ENCODE measurements at places on chromosomes 1 and 21.

DNA sequence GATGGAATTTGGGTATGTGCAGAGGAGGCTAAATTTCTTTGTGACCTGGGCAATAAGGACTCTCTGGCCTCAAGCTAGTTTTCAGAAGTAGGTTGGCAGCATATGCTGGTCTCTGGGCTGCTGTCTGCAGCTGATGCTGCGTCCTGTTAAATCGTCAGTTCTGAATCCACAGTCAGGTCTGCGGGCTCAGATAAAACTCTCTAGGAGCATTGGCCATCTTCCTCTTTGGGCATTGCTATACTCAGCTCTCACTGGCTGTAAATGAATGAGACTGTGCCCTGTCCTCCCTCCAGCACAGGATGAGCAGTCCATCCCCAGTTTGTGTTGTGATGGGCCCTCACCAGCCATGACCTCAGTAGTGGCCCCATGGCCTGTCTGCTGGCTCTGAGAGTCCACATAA is 272.6 kb downstream of the LRRC40 start:
- DNase-seq: no peak

DNA sequence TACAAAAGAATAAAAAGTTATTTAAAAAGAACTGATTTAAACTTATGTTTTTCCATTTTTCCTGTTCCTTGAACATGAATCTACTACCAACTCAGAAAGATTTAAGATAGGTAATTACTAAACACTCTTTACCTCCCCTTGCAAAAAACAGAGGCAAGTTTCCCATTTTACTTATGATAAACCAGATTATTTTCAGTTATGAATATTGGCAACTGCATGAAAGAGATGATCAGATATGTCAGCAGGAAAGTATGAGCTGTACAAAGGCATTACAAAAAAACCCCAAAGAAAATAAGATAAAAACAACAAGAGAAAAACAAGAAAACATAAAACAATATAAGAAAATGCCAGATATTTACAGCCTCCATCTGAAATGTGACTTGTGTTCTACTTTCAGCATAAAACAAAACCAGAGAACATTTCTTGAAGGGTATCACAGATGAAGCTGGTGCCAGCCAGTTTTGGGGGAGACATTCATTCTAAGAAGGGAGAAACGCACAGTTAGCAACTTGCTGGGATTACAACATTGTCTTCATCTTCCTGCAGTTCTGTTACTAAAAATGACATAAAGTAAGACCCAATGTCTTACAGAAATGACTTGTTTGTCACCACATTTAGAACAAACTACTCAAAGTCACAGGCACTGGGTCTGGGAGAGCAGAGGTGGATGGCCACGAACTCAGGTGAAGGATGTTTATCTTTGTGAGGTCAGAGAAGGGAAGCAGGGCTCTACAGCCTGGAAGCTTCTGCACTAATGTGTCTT is 19.1 kb downstream of the ZC3H12A start:
- DNase-seq: no peak

DNA sequence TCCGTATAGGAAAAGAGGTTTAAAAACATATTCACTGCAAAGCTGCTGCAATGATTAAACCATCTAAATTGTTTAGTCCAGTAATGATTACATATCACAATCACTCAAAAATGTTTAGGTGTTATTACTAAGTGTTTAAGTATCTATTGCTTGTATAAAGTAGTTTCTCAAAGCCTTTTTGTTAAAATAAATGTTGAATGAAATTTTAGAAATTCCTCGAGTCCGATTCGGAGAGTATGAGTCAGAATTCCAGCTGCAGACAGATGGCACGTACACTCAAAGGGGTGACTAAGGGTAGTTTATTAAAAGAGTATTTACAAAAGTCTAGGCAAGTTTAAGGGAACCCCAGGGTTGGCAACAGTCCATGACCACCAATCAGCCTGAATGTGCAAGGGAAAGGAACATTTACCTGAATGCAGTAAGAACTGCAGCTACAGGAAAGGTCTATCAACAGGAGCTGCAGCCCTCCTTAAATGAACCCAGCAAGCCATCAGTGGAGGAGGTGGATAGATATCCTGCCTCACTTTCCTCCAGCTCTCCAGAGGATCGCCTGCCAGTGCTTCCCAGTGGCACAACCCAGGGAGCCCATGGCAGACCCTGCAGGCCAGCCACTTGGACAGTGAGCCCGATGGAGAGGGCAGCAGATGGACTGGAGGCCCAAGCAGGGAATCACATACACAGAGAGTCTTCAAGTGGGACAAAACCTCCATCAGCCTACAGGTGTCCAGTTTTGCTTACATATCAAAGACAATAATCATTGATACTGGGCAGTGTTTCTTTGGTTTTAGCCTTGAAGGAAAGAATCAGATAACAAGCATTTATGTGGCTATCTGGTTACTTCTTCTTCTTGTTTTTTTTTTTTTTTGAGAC is 92.1 kb upstream of the SLC44A3 start:
- no peak for DNase-seq

GRCh38 chr1:225299624-225300023 is 128.2 kb downstream of the LBR start:
- no peak for DNase-seq

DNA sequence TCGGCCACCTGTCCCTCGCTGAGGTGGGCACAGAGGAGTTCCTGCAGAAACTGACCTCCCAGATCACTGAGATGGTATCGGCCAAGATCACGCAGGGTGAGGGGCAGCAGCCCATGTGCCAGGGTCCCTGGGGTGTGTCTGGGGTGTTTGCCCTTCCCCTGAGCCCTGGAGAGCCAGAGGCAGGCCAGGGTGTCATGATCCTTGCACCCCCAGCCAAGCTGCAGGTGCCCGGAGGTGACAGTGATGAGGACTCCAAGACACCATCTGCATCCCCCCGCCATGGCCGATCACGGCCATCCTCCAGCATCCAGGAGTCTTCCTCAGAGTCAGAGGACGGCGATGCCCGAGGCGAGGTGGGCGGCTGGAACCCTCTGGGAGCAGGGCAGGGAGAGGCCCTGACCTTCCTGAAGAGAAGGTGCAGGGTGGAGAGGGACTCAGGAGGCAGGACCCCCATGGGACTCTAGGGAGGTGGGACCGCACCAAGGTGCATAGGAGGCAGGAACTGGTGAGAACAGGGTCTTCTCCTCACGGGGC is 69.5 kb downstream of the TRIM11 start:
- no peak for DNase-seq

DNA sequence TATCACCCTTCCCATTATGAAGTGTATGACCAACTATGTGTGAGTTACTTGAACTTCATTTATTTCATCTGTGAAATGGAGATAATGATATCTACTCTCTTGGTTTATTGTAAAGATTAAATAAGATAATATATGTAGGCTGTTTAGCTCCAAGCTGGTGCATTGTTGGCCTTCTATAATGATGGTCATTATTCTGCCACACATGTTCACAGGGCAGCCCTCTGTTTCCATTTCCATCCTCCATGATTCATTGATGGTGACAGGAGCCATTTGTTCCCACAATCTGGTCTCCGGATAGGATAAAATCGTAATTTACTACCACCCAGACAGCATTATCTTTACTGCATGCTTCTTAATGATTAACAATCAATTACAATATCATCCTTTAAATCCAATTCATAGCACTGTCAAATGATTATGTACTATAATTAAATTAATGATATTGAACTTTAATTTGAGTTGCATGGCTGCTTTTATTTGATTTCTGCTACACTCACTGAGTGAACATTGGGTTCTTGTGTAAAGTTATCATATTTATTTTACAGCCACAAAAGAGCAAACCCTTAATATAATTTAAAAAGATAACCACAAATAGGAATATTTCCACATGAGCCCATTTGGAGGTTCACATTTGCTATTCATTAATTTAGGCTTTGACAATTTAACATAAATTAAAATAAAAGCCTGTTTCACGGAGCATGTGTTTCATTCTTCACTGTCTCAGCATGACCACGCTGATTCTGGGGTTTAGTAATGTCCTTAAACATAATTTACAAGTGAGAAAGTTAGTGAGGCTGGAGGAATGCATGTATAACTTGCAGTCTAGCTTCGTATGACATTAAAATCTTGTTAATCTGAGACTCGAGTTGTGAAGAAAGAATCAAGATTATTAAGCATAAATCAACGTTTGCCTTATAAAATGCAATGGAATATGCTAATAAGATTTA is 596.4 kb upstream of the ZRANB2 start:
- DNase-seq: no peak

DNA sequence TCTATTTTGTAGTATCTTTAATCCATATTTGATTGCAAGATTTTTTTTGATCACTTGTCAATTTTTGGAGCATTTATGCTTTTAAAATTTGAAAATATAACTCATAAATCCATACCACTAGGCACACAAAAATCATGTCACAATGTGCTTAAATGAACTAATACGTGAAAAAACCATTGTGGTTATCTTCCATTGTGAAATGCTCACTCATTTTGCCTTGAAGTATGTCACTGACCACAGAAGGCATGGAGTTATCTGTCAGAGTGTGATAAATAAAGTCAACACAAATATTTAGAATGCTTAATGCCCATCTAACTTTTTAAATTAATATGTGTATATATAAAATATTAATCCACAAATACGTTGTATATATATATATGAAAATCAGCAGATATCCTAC is 347.2 kb downstream of the PTPRC start:
- DNase-seq: no peak

GRCh38 chr1:200512191-200512590 is 102.4 kb upstream of the ZNF281 start:
- no peak for DNase-seq

DNA sequence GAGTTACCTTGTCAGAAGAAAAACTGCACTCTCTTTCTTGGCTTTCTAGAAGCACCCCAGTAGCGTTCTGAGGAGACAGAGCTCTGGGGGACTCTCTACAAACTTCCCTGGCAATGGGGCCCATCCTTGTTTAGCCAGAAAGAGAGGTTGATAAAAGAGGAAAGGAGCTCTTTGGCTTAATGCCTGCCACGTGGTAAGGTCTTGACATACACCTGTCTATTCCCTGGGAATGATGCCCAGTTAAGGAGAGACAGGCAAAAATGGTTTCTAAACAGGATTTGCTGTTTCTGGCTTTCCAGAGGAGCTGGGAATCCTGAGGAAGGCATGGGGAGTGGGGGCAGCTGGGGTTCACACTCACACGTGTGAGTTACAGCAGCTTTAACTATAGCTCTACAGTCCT is 30.2 kb upstream of the IL20 start:
- DNase-seq: no peak

DNA sequence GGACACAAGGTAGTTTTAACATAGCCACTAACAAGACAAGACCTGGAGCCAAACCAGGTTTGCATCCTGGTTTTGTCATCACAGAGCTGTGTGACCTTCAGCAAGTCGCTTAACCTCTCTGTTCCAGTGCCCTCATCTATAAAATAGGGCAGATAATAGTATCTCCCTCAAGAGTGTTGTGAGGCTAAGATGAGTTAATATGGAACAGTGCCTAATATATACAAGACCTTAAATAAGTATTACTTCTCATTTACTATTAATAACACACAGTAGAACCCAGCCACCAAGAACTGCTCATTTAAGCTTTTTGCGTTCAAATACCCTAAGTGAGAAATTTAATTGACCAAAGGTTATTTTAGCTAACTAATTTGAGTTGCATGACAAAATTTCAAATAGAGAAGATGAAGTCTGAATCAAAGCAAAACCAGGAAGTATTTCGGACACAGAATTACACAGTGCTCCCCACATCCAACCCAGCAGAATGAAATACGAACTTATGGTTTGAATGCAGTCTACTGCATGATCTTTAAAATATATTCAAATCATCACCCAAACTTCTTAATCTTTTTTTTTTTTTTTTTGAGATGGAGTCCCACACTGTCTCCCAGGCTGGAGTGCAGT is 123.9 kb upstream of the KRTAP19-8 start:
- DNase-seq: no peak

DNA sequence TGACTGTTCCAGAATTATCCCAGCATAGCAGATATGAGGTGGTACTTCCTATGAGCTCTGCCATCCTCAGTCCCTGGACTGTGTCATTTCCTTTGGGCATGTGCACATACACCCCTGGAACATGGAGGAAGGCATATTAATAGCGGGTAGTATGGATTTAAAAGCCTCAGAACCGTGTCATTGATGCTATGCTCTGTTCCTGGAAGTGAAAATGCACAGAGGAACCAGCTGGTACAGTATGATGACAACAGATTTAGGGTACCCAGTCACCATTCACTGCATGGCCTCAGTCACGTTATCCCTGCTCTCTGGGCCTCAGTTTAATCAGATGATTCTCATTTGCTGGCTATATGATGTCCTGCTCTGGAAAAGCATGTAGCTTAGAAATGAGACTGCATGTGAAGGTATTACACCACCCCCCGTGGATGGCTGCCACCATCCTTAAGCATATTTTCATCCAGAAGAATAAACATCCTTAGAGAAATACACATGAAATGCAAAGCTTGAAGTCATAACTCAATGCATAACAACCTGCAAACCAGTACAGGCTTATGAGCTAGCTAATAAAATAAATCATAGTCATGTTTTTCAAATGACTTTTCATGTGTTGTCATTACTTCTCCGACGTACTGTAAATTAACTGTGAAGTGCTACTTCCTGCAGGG is 37.8 kb downstream of the SETD4 start:
- no peak for DNase-seq

DNA sequence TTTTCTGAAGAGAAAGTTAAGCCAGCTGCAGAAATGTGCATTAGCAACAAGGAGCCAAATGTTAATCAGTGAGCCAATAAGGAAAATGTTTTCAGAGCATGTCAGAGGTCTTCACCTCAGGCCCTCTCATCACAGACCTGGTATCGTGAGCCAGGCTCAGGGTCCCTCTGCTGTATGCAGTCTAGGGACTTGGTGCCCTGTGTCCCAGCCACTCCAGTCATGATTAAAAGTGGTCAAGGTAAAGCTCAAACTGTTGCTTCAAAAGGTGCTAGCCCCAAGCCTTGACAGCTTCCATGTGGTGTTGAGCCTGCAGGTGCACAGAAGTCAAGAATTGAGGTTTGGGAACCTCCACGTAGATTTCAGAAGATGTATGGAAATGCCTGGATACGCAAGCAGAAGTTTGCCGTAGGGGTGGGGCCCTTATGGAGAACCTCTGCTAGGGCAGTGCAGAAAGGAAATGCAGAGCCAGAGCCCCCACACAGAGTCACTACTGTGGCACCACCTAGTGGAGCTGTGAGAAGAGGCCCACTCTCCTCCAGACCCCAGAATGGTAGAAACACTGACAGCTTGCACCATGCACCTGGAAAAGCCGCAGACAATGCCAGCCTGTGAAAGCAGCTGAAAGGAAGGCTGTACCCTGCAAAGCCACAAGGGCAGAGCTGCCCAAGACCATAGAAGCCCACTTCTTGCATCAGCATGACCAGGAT is 1128.7 kb downstream of the AMY1C start:
- no peak for DNase-seq
